ENCODE measurements at places on chromosomes 12 and 14. TPM values are rescaled to one million over a fixed set of nuclear protein-coding genes. Genes with fewer than 3 reads are reported as not detected.

GNPTAB gene
- total RNA-seq, result 24.0 TPM

STON2 gene
- total RNA-seq, result 0.05 TPM

SLC4A8 gene
- total RNA-seq, result 2.0 TPM

DNA sequence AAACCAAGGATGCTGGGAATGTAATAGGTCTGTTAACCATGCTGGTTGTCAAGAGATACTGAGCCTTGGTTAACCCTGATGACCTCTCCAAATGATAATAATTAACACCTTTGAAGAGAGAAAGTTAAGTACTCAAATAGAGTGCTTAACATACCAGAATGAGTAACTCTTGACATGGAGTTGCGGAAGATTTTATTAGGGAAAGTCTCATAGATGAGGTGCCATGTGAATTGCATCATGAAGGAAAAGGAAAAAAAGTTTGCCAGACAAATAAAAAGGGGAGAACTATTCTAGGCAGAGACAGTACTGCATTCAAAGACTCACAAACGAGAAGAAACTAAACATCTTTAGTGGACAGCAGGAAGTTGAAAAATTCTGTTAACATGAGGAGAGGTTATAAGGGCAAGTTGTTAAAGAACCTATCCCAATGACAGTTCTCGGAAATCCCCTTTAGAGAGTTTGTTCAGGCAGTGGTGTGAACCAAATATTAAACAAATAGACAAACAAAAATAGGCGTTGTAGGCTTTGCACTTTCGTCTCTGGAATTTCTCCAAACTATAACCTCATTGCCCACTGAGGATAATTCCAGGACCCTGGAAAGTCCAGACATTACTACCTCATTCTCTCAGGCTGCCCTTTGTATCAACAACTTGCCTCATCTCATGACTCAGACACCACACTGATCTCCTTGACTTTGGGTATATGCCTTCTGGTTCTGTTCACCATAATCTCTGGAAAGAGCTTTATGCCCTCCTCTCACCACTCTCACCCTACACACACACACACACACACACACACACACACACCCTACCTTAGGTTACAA lies 435.0 kb downstream of the GXYLT1 start:
- H3K4me3 ChIP-seq, result no peak overlapping the region
- DNase-seq, result no peak
- no peaks in the 10 kb centered on the region for H3K4me1 ChIP-seq
- peaks cover 3% of the 10 kb centered on the region for H3K27me3 ChIP-seq
- no peak overlapping the region for H3K27ac ChIP-seq

DNA sequence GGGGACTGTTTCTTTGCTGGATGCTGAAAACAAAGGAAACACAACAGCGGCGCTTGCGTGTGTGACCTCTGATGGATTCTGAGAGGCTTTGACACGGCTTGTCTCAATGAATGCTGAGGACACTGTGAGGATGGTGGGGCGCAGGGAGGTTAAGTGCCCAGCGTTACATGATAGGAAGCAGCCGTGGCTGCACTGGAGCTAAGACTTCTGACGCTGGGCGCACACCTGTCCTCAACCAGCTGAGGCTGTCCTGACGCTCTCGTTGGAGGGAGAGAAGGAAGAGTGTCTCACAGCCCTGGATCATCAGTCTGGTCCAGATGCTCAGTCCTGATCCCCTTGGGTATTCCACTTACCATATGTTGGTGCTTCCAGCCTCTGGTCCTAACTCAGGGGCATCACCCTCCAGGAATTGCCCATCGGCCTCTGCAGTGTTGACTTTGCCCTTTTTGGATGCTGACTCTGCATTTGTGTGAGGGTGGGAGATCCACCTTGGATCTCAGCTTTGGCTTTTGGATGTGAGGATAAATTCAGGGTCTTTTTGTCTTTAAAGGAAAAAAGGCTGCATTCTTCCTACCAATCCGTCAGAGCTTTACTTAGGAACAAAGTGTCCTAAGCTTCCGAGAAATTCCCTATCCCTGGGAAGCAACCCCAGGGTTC lies 125.2 kb downstream of the ZNF664 start:
- DNase-seq, result no peak
- H3K4me3 ChIP-seq, result no peak overlapping the region
- H3K4me1 ChIP-seq, result no peaks in the 10 kb centered on the region
- H3K36me3 ChIP-seq, result no peaks in the 10 kb centered on the region

GRCh38 chr12:14913381-14913781 lies 25.0 kb downstream of the ERP27 start:
- no peak overlapping the region for H3K4me3 ChIP-seq
- no peak overlapping the region for H3K27ac ChIP-seq
- no peaks in the 10 kb centered on the region for H3K27me3 ChIP-seq
- DNase-seq, result no peak
- H3K4me1 ChIP-seq, result peaks cover 31% of the 10 kb centered on the region
